ENCODE measurements at places on chromosomes 4 and X.

DNA sequence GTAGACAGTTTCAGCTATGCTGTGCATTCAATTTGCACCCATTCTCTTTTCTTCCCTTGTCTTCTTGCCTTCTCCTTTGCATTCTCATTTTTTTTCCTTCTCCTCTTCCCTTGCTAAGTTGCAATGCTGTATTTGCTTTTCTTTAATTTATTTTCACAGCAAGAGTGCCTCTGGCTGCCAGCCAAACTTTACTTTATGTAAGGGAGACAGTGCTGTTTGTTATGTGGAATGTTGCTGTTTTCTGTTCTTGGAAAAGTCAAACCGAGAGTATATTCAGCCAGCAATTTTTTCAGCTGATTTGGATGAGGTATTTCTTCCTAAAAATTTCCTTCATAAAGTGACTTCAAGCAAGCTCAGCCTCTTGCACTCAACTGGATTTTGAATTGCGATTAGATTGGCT is 1293.4 kb downstream of the ARAP2 start:
- no peak for DNase-seq

DNA sequence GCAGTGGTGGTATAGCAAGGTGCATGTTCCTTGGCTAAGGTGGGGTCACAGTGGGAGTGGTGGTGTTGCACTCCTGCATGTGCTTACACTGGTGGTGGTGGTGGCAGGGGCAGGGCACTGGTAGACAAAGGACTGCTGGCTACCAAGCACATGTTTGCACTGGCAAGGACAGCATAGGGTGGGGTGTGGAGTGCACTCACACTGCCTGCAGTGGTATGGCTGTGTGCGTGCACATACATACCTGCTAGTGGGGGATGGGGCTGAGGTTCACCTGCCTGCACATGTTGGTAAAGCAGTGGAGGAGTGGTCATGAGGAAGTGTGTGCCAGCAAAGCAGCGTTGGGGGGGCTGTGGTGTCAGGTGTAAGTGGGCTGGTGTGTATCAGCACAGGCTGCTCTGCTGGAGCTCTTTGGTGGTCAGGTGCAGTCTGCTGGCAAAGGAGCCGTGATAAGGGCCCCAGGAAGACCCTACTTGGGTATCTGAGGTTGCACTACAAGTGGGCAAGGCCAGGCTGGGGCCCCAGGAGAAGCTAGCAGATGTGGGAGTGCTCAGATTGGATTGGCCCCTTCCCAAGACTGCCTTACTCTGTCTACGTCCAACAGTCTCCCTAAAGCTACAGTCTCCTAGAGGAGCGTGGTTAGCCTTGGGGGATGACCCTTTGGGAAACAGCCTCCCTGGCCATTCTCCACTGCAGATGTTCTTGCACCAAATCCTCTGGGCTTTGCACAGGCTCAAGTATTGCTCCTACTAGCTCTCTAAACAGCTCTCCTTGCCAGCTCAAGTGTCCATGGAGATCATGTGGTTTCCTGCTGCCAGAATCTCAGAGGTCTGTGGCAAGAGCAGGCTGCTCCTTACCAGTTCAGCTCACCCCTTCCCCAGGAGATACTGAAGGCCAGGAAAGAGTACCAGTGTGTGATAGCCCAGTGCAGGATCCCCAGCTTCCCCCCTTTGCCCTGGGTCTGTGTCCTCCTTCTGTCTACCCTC is 486.3 kb upstream of the PABPC4L start:
- no peak for DNase-seq

DNA sequence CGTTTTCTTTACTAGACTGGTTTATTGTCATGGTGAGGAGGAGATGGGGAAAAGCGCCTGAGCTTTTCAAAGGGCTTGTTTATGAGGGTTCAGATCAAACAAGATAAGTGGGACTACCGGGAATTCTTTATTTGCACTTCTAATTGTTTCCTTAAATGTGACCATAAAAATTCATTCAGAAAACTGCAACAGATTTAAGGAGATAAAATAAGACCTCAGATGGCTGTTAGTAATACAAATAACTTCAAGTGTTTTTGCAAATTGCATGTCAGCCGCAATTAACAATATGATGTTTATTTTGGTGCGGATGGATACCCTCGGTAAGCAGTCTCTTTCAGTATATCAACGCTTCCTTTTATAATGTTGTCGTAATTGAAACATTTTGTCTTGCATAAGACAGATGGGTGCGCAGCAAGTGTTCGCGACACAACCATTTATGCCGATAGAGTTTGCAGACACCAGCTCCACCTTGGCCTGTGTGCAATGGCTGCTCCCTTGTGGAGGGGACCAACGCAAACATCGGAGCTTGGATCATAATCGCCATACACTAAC is 151.0 kb downstream of the C4orf33 start:
- DNase-seq = no peak

DNA sequence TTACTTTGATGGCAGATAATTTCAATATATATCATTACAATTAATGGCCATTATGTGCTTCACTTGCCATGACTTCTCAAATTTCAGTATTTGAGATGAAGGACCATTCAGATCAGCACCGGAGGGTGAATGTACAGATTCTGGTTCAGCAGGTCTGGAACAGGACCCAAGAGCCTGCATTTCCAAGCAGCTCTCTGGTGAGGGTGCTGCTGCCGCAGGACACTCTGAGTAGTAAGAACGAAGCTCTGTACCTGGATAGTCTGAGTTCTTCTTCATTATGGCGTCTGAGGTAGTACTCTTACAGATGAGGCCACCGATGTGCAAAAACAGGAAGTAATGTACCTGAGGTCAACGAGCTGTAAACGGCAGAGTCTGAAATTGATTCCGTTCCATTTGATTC is 228.2 kb downstream of the FBXW7 start:
- DNase-seq = no peak

DNA sequence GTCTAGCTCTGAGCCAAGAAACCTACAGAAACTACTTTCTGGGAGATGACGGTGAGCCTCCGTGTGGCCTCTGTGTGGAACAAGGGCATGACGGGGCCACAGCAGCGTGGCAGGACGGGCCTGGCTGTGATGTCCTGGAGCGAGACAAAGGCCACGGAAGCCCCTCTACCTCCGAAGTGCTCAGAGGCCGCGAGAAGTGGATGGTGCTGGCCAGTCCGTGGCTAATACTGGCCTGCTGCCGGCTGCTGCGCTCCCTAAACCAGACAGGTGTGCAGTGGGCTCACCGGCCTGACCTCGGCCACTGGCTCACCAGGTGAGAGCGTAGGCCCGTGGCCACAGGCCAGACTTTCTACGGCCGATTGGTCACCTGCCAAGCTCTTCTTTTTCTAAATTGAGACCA is 24.6 kb downstream of the PIGG start:
- no peak for DNase-seq

- DNase-seq = no peak
These were observed 18.2 kb downstream of the MRPL1 start for GRCh38 chr4:77880784-77881183.

DNA sequence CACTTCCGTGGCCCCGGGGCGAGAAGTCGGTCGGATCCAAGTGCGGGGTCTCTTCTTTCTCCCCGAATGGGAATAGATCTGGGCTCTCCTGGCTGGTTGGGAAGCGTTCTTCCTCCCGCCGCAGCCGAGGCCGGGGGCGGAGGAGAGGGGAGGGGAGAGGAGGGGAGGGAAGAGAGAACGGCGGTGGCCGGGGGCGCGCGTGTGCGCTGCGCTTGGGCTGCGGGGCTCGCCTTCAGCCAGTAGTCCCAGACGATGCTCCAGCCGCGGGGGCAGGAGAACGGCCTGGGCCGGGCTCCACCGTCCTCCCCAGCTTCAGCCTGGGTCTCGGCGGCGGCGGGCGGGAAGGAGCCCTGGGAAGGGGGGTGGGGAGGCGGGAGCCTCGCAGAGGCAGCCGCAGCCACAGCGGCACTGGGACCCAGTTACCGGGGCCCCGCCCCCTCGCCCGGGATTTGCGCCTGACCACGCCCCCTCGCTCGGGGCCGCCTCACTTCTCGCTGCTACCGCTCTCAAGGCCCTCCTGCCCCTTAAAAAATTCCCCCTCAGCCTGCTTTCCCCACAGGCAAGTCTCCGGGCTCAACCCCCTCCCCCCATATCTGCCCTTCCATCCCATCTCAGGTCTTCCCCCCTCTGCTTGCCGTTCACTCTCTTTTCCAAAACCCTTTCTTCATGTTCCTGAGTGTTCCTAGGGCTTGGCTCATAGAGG is at the start of gene FGD1:
Gene FGD1 (minus strand): TSS at position 421 of the 703 bp plus-strand sequence. CDS start 802 bp downstream, outside the sequence.
- no peak for DNase-seq

DNA sequence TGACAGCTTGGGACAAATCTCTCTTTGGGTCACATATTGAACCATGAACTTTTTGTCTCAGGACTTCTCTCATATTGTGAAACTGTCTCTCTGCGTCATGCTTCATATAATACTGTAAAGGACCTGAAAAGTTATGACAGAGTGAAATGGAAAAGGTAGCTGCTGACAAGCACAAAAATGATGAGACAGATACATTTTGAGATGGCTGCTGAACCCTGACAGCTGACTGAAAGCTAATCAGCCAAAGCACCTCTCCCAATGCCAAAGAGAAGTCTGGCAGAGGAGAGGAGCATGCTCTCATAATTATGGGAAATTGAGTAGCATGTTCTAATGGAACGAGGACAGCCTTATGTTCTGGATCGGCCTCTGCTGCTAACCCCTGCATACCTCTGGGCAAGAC is 873.4 kb upstream of the ADGRL3 start:
- DNase-seq = no peak

- no peak for DNase-seq
These were observed 1.0 kb downstream of the NOA1 start for GRCh38 chr4:56976283-56976836.

- DNase-seq = no peak
These were observed 44.8 kb upstream of the MTMR1 start for GRCh38 chrX:150648296-150648940.

DNA sequence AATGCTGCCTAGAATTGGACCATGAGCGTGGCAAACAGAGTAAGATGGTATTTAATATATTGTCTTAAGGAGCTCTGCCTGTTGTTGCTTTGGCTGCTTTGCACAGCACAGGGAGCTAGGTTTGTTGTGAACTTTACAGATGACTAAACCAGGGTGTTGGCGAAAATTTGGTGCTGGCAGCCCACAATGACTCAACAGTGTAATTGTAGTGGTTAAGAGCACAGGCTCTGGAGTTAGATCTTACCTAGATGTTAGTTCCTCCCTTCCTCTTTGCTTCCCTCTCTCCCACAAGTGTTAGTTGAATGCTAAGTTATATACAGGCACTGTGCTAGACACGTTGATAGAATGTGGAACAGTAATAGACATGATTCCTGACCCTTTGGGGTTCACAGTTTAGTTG is 128.9 kb upstream of the TRPC5 start:
- no peak for DNase-seq

GRCh38 chr4:184890499-184890898 is 64.7 kb upstream of the ACSL1 start:
- no peak for DNase-seq

GRCh38 chr4:53043055-53043454 is 180.9 kb downstream of the RASL11B start:
- DNase-seq = no peak

- no peak for DNase-seq
These were observed 8.9 kb downstream of the JADE1 start for GRCh38 chr4:128818442-128818841.

DNA sequence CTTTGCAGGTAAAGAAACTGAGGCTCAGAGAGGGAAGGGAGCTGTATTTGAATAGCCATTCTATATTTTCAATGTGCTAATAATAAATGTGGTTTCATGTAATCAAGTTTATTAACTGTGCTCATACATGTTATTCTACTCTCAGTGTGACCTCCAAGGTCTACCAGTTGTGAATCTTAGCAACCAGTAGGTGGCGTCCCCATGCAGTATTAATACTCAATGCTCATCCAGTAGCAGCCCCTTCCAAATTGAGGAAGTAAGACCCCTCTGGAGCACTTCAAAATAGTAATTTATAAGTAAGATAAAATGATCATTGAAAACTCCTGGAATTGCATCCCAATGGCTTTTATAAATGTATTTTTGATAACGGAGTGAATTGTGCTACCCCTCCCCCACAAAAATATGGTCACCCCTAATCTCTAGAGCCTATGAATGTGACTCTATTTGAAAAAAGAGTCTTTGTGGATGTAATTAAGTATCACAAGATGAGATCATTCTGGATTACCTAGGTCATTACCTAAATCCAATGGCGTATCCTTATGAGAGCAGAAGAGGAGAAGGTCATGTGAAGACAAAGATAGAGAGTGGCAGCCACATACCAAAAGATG is 20.4 kb upstream of the SEPSECS start:
- DNase-seq = no peak

GRCh38 chr4:143399113-143399949 is 62.7 kb downstream of the GAB1 start:
- DNase-seq = no peak

DNA sequence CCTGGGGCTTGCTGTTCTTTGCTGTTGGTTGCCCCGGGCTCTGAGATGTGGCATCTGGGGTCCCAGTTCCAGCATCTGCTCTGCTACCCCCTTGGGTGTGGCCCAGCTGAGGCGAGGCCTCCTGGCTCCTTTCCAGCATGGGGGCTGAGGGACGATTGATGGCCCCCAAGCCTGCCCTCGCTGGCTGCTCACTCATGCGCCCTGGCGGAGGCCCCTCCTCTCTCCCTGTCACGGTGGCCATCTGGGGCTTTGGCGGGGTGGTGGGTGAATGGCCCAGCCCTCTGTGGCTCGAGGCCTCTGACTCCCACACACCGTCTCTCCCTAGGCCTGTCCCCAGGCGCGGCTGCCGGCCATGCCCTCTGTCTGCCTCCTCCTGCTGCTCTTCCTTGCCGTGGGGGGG is 1.8 kb downstream of the PLXNA3 start:
- DNase-seq = no peak

GRCh38 chr4:144302704-144303536 is 162.4 kb upstream of the GYPA start:
- no peak for DNase-seq

DNA sequence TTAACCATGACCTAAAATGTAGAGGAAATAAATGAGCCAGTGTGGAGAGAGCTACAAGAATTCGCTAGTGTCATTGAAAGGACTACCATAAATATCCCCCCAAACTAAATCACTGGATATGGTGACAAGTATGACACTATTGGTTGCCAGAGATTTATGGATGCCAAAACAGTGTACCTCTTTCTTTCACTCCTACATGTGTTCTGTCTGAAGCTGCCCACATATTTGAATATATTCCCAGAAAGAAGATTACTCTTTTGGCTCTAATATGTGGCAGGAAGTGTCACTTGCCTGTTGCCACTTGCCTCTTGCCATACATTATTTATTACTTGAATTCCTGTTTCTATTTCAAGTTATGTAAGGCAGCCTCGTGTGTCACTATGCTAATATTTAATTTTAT is 1573.6 kb downstream of the TECRL start:
- DNase-seq = no peak
